ENCODE measurements at places on chromosomes 4 and X.

DNA sequence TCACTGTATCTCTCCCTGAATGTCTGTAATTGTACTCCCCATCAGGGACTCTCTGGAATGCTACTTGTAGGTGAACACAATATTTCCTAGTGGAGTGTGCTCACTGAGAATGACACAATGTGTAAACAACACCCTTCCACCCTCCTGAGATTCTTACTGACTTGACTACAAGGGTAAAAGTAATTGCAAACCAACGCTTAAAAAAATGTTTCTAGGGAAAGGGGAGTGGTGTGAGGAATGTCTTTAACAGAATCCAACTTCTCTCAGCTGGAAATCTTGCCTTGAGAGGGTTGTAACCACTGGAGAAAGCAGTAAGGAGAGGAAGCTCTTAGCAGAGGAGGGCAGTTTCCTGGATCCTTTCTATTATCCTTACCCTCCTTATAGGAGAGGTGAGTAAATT lies 5.1 kb upstream of the RAPGEF2 start:
- no peak for DNase-seq

- no peak for DNase-seq
These were observed 76.7 kb downstream of the FNIP2 start for GRCh38 chr4:158845311-158846041.

DNA sequence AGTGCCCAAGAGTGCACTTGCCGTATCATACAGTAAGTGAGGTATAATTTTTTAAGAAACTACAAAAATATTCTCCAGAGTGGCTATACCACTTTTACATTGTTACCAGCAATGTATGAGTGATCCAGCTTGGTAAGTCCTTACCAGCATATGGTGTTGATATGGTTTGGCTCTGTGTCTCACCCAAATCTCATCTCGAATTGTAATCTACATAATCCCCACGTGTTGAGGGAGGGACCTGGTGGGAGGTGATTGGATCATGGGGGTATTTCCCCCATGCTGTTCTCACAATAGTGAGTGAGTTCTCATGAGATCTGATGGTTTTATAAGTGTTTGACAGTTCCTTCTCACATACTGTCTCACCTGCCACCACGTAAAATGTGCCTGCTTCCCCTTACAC lies 44.8 kb downstream of the RBMX start:
- DNase-seq, result no peak

DNA sequence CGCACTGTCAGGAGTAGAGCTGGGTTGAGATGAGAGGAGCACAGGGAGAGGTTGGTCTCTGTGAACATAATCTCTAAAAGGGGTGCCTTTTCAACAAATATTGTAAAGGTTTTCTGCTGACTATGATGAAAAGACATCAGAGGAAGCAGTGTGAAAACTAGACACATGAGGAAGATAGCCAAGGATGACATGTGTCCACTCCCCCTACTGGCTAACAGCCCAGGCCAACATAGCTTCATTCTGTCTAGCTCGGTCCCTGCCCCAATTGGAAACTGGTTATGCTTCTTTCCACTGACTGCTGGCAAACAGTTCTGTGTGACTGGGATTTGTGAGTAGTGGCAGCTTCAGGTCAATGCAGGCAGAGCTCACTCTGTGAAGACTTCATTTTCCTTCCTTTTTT lies 115.4 kb upstream of the ESX1 start:
- no peak for DNase-seq

- DNase-seq, result no peak
These were observed 9.4 kb upstream of the AP1S2 start for GRCh38 chrX:15864023-15864422.

GRCh38 chrX:74492720-74493201 lies 71.5 kb downstream of the SLC16A2 start:
- no peak for DNase-seq

DNA sequence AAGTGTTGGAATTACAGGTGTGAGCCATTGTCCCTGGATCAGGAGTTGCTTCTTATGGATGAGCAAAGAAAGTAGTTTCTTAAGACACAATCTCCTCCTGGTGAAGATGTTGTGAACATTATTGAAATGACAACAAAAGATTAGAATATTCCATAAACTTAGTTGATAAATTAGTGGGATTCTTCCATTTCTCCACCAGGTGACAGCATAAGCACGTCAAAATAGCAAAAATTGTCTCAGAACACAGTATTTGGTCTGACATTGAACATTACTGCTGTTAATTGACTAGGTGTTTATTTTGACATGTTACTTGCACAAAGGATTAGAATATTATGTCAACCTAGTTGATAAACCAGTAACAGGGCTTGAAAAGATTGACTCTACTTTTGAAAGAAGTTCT lies 21.6 kb downstream of the CLDN34 start:
- no peak for DNase-seq

DNA sequence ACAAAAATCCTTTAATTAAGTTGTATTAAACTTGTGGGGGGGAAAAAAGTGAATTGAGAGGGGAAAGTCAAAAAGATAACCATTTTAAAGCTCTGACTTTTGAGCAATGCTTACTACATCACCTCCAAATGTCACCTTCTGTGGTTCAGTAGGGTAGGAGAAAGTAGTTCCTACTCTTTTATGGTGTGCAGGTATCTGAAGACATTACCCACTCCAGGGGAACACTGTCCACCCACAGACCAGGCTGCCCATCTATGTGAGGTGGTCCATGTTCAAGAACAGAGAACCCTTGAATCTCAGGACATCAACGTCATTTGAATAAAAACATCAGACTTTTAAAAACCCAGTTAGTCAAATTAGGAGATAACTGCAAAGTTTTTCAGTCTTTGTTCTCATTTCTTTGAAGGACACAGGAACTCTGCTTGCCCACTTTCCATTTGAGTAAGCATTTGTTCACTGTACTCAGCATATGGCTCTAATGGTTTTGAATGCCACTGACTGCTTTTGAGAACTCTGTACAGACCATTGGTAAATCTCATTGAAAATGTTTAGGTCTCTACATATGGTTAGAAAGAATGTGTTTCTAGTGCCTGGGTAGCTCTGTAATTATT lies 18.4 kb downstream of the NMU start:
- no peak for DNase-seq

DNA sequence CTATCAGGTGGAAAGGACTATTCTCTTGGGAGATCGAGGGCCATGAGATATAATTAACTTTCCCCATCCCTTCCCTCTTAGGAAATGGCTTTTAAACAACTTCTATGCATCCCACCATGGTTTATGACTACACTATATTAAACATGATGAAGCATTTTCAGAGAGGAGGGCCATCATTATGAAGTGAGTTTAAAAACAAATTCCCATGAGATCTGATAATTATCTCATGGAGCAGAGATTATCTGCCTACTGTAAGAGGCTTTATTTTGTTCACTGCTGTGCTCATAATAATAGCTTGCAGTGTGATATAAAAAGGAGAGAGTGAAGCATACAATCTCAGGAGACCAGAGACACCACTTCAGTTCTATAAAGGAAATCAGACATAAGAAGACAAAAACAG lies 330.5 kb upstream of the ZFP42 start:
- DNase-seq, result no peak

DNA sequence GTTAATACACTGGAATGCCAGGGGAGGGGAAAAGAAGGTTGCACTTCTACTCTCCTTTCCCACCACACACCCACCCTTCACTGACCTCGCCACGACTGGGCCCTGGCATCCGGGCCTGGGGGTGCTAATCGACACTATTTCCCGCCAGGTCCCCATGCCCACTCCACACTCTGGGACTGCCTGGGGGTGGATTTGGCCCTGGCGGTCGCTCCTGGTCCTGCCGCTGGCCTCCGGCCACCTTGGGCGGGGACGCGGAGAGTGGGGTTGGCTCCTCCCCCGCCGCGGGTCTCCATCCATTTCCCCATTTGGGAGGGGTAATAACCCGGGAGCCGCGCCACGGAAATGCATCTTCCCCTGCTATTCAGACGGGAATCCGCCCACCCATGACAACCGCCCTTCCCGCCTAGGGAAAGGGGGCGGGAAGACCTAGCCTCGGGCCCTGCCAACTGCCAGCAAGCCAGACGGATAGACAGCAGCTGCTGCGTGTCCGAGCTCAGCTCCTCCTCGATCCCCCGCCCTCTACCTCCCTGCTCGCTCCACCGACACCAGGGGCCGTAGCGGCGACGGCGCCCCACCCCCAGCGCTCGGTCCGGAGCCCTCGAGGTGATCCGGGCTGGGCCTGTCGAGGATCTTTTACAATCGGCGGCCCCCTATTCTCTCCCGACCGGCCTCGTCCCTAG lies 78.1 kb downstream of the RLIM start:
- peak; percentile 92 for DNase-seq

DNA sequence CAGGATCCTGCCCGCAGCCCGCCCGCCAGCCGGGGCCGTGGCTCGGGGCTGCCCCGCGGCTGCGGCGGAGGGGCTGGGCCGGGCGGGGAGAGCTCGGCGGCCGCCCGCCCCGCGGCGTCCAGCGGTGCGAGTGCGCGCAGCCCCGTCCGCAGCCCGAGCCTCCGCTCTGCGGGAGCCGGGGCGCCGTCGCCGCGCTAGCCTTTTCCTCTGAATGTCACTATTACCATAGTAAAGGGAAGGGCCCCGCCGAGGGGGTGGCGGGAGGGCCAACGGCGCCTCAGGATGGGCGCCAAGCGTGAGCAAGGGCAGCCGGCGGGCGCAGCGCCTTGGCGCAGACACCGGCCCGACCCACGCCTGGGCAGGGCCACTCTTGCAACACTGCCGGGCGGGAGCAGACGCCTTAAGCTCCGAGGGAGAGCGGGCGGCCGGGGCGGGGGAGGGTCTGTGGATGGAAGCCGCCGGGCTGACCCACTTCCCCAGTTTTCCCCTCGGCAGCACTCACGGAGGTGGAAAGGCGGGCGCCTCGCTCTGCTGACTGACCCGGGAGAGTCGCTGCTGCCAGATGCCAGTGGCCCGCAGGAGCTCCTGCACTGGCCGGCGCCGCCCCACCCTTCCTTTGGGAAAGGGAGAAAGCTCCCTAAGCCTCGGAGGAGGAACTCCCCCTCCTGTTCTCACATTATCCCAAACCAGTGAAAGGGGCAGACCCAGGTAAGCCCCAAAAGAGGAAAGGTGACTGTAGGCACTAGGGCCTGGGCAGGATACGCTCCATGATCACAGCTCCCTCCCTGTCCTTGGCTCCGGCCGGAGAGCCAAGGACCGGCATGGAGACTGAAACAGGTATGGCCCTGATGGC lies 329.4 kb downstream of the HNRNPD start:
- no peak for DNase-seq

DNA sequence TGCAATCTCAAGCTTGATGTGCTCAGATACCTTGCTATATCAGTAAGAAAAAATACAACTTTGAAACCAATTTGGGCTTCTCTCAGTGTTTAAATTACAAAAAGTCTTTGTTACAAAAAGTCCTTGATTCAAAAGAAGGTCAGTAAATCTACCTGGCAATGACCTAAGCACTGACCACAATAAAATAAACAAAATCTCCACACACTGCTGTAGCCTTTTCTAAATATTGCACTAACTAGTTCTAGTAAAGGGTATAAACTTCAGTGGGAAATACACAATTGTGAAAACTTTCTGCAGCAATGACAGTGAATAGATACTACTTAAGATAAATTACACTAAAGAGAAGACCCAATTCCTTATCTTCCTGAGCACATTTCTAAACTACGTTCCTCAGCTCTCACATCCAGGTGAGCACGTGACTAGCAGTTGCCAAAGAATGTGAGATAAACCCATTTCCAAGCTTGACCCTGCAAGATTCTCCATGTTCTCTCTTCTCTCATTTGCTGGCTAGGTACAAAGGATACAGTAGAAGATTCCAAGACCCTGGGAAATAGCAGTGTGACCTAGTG lies 81.4 kb upstream of the GPR34 start:
- no peak for DNase-seq

DNA sequence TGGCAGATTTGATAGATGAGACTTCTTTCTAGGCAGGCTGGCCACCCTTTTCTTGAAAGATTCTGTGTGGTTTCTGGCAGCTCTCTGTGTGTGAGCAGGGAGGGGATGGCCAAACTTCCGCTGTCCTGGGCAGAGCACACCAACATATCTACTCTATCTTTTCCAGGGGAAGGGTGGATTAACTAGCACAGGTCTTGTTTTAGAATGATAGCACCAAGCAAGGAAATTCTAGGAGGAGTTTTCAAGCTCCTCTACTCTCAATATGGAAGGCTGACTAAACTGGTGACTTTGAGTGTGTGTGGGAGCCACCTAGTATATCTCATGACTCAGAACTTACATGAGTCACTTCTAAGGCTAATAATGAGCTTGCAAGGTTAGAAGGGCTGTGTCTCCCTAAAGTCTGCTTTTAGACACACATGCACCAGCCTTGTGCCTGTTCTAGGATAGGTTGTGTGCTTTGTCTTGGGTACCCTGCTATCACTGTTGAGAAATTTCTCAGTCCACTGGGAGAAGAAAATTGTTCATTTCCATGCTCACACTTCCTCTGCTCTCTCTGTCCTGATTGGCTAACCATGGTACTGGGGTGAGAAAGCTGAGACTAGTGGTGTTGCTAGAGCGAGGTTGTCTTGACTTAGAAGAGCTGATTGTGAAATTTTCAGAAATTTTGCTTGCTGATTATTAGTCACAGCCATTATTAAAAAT lies 72.9 kb downstream of the YIPF6 start:
- DNase-seq, result no peak

- no peak for DNase-seq
These were observed 41.1 kb downstream of the CBLL2 start for GRCh38 chrX:22313766-22314165.

DNA sequence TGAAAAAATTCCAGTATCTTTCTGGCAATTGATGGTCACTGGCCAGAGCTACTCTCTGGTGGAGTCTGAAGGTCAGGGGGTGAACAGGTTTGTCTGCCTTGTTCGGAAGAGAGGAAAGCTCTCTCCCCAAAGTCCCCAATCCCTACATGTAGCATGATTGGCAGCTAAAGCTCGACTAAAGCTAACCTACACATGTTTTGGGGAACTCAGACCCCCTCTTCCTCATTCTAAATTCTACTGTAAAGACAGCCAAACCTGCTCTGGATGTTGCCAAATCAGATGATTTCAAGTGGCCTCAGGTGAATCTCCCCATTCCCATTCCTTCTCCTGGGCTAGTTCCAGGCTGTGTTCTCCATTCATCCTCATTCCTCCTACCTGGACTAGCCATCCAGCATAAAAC lies 84.1 kb downstream of the MSN start:
- no peak for DNase-seq

DNA sequence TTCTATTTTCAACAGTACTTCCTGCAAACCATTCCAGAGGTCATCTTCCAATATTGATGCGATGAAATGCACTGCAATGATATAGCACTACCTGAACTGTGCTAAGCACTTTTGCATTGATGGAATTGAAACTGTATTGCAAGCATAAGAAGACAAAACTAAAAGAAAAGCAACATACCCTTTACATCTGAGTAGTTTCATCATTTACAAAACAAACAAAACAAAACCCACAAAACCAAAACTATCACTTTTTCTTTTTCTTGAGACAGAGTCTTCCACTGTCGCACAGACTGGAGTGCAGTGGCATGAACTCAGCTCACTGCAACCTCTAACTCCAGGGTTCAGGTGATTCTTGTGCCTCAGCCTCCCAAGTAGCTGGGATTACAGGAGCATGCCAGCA lies 120.1 kb upstream of the NAP1L5 start:
- no peak for DNase-seq

DNA sequence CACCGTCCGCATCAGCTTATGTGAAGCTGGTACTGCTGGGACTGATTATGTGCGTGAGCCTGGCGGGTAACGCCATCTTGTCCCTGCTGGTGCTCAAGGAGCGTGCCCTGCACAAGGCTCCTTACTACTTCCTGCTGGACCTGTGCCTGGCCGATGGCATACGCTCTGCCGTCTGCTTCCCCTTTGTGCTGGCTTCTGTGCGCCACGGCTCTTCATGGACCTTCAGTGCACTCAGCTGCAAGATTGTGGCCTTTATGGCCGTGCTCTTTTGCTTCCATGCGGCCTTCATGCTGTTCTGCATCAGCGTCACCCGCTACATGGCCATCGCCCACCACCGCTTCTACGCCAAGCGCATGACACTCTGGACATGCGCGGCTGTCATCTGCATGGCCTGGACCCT lies 5.5 kb upstream of the TSPYL2 start:
- DNase-seq, result no peak

Measured in vagina (tissue), 2 donors.